ENCODE measurements at places on chromosomes 7 and 10. TPM values are rescaled to one million over a fixed set of nuclear protein-coding genes. Genes with fewer than 3 reads are reported as not detected.

DNA sequence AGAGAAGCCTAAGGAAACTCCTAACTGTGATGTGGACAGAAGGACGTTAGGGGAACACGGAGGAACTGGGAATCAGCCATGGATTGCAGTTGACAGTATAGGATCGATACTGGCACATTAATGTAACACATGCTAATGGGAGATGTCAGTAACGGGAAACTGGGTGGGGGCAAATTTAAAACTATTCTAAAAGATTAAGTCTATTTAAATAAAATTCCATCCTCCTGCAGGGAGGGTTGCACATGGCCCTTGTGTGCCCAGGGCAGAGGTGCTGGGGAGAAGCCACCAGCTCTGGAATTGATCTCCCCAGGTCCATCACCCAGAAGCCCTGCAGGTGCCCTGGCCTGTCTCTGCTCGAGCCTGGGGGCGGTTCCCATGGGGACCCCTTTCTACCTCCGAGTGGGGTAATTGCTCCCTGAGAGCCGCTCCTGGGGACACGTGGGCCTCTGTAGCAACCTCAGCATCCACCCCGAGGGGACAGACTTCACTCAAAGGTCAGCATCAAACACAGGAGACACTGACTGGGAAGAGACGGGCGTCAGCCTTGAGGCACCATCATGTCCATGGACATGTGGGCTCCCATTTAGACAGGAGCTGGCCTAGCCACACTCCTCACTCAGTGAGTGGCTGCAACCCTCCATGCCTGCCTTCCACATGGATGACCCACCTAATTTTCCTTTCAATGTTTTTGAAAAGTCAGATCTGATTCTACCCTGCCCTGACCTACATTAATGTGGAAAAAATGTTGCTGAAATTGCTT is 21.1 kb downstream of the SCART1 start:
- DNase-seq = no peak
- H3K4me1 ChIP-seq = no peaks in the 10 kb centered on the region
- no peak overlapping the region for H3K27ac ChIP-seq
- H3K27me3 ChIP-seq = no peaks in the 10 kb centered on the region
- H3K36me3 ChIP-seq = no peaks in the 10 kb centered on the region

DNA sequence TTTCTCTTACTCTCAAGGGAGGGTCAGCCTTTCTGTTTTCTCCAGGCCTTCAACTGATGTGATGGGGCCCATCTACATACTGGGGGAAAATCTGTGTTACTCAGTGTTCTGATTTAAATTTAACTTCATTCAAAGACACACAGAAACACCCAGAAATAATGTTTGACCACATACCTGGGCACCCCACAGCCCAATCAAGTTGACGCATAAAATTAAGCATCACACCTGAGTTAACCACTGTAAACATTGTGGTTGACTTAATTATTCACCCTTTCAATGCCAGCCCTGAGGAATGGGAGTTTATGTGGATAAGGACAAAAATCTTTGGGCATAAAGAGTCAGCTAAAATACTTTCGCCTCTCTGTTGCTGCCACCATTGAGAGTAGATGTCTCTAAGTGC is 10.0 kb upstream of the CHN2 start:
- H3K27ac ChIP-seq = no peak overlapping the region
- no peaks in the 10 kb centered on the region for H3K4me1 ChIP-seq
- H3K4me3 ChIP-seq = no peak overlapping the region
- no peaks in the 10 kb centered on the region for H3K27me3 ChIP-seq

DNA sequence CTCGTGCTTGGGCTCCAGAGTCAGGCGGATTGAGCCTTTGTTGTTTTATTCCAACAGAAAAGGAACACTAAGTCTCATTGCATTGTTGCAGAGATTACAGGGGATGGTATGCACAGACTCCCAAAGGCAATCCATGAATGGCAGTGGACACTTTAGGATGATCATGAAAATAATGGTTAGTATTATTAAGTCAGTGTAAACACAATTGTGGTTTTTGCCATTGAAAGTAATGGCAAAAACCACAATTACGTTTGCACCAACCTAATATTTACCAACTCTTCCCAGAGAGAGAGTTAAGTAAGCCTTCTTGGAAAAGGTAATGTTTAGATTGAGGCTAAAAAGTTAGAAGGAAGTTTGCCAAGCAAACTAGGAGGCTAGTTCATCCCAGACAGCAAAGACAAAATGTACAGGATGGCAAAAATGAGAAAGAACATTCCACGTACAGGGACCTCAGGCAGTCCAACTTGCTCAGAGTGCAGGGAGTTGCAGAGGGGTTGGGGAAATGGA is 72.9 kb upstream of the AMPH start:
- H3K36me3 ChIP-seq = no peaks in the 10 kb centered on the region
- H3K27ac ChIP-seq = no peak overlapping the region
- no peaks in the 10 kb centered on the region for H3K4me1 ChIP-seq
- no peak for DNase-seq

GRCh38 chr7:44100458-44101302 is 3.5 kb upstream of the AEBP1 start:
- H3K4me3 ChIP-seq = no peak overlapping the region
- H3K27me3 ChIP-seq = peaks cover 11% of the 10 kb centered on the region
- peaks cover 25% of the 10 kb centered on the region for H3K4me1 ChIP-seq
- no peak overlapping the region for H3K27ac ChIP-seq

- H3K4me3 ChIP-seq = no peak overlapping the region
- DNase-seq = no peak
- no peaks in the 10 kb centered on the region for H3K27me3 ChIP-seq
- no peaks in the 10 kb centered on the region for H3K36me3 ChIP-seq
These were observed 10.9 kb upstream of the CYP3A4 start for GRCh38 chr7:99794585-99795502.

DNA sequence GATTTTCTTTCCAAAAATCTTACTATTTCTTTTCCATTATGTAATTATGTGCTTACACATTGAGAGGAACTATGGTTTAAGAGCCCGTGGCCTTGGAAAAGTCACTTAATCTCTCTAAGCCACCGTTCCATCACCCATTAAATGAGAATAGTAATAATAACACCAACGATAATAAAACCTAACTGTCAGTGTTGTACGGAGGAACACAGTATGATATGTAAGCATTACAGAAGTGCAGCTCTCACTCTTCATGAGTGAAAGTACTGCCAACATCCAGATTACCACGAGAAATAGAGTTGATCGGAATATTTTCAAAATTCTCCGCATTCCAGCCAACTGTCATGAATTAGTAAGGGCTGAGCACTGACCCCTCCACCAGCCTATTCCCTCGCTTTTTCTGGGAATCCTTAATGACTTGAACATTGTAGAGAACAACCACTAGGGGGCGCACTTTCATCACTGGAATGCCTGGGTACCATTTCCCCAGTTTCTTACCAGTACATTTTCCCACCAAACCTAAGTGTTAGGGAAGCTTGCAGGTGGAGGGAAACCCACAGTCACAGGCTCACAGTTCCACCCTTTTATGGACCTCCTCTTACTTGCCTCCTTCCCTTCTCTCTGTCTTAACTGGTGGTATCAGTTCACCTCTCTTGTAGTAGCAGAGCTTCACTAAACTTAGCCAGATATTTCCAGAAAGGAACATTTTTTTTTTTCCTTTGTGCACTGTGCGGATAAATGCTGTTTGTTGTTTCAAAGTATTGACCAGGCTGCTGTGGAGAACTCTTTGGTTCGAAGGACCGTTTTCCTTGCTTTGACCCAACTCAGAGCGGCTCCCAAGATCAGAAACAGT is 27.8 kb downstream of the NKX2-3 start:
- no peak for DNase-seq
- H3K27ac ChIP-seq = no peak overlapping the region
- H3K27me3 ChIP-seq = no peaks in the 10 kb centered on the region
- no peaks in the 10 kb centered on the region for H3K4me1 ChIP-seq

- H3K4me1 ChIP-seq = no peaks in the 10 kb centered on the region
- no peaks in the 10 kb centered on the region for H3K27me3 ChIP-seq
- no peak overlapping the region for H3K27ac ChIP-seq
- H3K4me3 ChIP-seq = no peak overlapping the region
- DNase-seq = no peak
- no peaks in the 10 kb centered on the region for H3K36me3 ChIP-seq
These were observed 46.1 kb upstream of the R3HCC1L start for GRCh38 chr10:98088186-98088971.

DNA sequence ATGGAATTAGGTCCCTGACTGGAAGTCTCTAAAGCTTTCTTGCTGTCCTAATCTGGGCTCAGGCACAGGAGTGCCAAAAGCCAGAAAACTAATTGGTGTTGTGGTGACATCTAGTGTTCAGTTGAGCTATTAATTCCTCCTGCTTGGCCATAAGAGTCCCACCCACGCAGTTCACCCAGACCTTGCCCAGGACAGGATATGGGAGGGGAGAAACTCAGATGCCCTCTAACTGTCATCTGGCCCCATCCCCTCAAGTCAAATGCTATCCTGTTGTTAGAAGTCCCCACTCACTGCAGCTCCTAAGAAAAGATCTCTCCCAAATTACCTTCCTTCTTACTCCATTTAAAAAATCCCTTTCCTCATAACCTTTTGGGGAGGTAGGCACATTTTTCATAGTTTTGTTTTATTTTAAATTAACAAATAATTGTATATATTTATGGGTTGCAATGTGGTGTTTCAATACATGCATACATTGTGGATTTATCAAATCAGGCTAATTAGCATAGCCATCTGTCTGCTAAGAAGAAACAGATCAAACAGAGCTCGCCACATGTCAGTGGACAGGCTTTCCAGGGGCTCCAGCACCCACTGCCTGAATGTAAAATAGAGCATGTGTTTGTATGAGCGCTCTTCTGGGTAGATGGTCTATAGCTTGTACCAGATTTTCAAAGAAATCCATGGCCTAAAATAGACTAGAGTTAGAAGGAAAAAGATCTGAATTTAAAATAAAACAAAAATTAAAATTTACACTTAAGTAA is 84.0 kb downstream of the GSAP start:
- no peak overlapping the region for H3K4me3 ChIP-seq
- peak; percentile 44 for DNase-seq
- peaks cover 36% of the 10 kb centered on the region for H3K4me1 ChIP-seq
- H3K27me3 ChIP-seq = no peaks in the 10 kb centered on the region
- H3K27ac ChIP-seq = no peak overlapping the region

DNA sequence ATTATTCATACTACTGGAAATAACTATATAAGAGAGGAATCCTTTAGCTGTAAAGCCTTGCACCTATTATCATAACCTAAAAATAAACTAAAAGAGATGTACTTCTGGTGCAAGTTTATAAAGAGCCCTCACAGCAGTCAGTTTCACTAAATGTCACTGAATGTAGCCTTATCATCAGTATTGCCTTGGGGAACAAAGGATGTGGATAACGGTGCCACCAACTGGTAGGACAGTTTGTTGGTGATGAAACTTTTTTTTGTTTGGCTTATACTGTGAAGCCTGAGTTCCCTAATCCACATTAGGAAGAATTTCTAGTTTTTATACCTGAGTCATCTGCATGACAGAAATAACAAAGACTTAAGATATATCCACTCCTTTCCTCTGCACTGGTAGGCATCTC is 117.9 kb upstream of the COL1A2 start:
- no peak overlapping the region for H3K4me3 ChIP-seq
- no peaks in the 10 kb centered on the region for H3K36me3 ChIP-seq
- H3K4me1 ChIP-seq = no peaks in the 10 kb centered on the region

GRCh38 chr10:59891349-59891748 is 15.0 kb downstream of the CCDC6 start:
- H3K4me1 ChIP-seq = peaks cover 30% of the 10 kb centered on the region
- no peak for DNase-seq
- no peak overlapping the region for H3K4me3 ChIP-seq
- H3K27me3 ChIP-seq = no peaks in the 10 kb centered on the region
- no peak overlapping the region for H3K27ac ChIP-seq

WDR11 gene
- 79.2 TPM for polyA plus RNA-seq

COMMD3 gene
- polyA plus RNA-seq = 29.3 TPM

Measured in keratinocyte (primary cell).